Hematopoietic multipotent progenitor cell (in vitro differentiated cells): ENCODE measurements at places on chromosomes 2 and 18. TPM values are rescaled to one million over a fixed set of nuclear protein-coding genes. Genes with fewer than 3 reads are reported as not detected.

DNA sequence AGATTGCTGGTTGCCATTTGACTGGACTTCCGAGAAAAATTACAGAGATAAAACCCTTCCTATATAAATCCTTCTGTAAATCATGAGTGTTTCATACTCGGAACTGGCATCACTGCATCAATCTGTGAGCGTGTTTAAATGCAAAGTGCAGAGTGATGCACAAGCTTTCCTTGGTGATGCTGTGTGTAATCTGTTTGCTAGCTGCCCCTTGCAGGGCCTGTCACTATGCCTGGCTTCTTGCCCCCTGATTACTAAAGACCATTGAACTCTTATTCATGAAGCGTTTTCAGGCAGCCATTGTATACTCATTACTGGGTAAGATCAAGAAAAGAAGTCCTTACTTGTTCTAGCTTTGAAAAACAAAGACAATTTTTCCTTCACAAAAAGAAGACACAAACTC is 266.9 kb upstream of the FANCL start:
- no peak for DNase-seq

- DNase-seq = no peak
These were observed 5.4 kb downstream of the RAB11FIP5 start for GRCh38 chr2:73107211-73107926.

DNA sequence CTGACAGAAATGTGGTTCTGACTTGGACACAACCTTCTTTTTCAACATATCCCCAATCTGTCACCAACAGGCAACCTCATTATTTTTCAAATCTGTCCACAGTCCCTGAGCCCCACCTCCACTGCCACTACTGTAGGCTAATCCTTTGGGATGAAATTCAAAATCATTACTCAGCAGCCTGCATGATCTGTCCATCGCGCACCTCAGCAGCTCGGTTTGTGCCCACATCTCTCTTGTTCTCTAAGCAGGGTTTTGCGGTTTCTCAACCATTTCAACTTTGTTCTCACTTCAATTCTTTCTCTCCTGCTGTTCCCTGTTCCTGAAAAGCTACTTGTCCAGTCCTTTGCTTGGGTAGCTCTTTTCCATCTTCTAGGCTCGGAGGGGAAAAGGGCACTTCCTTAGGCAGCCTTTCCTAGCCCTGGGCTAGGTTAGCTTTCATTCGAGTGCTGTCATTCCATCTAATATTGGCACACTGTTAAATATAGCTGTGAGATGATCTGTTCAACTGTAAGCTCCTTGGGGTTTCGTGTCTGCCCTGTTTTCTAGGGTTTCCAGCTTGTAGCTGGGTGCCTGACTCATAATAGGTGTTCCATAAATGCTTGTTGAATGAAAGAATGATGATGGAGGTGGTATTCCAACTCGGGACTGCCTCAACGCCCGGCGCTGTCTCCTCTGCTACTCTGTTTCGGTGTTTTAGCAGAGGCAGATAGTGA is 653 bp upstream of the ANKAR start:
- no peak for DNase-seq

The TGFA gene
- 0.27 TPM for total RNA-seq

The VSNL1 gene
- total RNA-seq = not detected

GRCh38 chr2:230137902-230138539 is 69.3 kb upstream of the SLC16A14 start:
- DNase-seq = no peak

GRCh38 chr2:152682663-152683062 is 34.6 kb downstream of the PRPF40A start:
- no peak for DNase-seq
